Testis (tissue), 5 donors: ENCODE measurements at places on chromosomes 6 and 20.

DNA sequence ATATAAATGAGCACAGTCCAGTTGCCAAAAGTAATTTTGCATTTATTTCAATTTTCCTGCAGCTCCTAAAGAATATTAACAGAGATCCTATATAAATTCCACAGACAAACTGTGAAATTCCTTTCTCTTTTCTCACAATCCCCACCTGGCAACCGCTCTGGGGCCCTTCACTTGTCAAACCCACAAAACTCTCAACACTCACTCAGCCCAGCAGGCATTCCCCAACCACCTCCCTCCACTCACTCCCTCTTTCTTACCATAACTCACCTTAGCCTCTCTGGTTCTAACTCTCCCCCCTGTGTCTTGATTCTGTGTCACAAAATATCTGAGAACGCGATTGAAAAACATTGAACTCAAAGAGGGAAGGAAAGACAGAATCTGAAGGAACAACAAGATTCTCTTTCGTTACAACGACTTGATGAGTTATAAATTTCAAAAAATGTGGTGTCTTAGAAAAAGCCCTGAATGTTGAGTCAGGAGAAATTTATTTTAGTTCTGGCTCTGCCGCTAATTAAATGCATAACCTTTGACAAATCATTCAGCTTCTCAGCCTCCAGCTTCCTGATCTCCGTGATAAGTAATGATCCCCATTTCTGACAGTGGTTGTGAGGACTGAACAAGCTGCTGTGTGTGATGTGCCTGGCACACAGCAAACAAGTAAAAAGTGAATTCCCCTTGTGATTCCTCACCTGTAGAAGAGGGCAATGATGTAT, 87.9 kb downstream of the UNC5CL start:
- no peak for DNase-seq

- no peak for DNase-seq
Observed at GRCh38 chr6:142357879-142358278, 56.1 kb downstream of the ADGRG6 start.

GRCh38 chr6:36130667-36131510, 576 bp downstream of the MAPK13 start:
- peak; percentile 69 for DNase-seq

DNA sequence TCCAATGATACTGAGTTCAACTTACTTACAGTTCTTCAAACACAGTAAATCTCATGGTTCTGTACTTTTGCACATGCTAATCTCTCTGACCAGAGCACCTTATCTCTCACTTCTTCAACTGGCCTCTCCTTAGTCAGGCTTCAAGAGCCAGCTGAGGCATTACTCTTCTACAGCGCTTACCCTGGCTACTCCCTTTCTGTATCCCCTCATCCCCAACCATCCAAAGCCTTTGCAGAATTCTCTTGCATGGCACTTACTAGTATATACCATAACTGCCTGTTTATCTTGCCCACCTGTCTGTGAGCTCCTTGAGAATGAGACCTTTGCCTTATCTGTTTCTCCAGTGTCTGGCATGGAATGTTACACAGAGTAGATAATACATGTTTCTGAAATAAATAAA, 49.2 kb downstream of the SESN1 start:
- DNase-seq, result no peak
